Putamen (tissue), 1 donor: ENCODE measurements at places on chromosomes 13 and 19.

DNA sequence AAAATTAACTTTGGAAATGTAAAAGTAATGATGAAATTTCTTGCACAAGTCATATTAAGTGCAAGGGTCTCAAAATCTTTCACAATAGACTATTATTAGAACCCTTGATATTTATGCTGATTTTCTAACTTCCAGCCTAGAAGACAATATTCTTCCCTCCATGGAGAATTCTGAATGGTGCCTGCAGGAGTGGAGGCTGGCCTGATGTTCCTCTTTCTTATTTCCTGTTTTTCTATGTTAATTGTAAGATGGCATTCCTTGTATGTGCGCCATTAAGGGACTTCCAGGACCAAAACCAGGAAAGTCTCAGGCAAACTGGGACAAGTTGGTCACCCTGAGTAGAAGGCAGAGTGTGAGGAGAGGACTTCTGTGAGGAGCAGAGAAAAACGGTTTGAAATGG, 294.9 kb downstream of the DLEU7 start:
- DNase-seq, result no peak

DNA sequence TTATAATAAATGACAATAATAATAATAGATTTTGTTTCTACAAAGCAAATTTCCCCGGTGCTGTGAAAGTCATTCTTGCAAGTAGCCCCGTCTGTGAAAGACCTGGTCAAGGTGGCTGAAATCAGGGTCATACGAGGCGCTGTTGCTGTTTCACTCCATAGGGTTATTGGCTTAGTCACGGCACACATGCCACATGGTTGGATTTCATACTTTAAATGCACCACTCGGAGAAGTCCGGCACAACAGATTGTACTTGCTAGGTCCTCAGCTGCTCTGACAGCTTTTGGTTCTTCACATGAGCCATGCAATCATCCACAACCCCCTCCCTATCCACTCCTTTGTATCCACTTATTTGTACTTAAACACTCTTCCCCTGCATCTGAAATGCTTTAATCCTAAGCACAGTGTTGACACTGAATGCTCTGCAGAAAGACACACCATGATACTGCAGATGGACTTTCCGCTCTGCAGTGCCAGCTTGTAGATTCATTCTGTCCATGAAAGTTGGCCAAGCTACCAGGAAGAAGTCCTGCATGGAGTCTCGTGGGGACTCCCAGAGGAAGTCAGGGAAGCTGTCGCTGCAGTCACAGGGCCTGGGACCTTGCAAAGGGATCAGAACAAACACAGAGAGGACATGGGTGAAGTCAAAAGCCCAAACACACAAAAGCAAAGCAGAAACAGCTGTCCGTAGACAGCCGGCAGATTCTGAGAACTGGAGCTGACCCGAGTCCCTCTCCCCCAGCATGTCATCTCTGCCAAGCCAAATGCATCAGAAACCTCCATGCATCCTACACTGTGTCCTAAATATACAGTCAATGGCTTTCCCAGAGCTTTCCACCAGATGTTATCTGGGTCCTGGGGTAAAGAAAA, 124.6 kb downstream of the COL4A2 start:
- no peak for DNase-seq

DNA sequence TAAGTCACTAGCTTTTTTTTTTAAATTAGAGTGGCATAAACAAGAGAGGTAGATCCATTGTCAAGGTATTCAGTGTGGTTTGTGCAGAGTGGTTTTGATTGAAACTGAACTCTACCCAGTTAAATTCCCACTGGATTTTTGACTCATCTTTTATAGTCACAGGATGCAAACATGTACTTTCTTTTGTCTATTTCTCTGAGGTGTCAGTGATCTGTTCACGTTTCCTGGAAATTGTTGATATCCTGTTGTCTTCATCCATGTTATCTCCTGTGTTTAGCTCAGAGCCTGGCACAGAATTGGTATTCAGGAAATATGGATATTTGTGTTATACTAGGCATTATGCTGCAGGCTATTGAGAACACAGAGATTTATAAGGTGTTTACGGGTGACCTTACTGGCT, 119.7 kb downstream of the PCCA start:
- DNase-seq, result no peak

DNA sequence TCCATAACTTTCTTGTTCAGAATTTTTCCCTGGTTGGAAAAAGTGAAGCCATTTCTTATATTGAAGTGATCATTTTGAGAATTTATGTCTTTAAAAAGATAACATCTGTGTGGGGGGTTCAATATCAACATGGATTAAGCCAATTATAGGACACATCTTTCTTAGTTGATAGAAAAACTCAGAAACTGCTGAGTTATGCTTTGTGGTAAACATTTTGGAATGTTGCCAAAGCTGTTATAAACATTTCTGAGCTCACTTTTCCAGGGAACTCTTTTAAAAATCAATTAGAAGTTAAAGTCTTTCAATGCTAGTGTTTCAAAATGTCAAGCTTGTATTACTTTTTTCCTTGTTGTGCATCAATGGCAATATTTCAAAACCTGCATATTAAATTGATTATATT, 248.8 kb downstream of the DACH1 start:
- DNase-seq, result no peak

GRCh38 chr13:23767838-23768237, 121.4 kb downstream of the MIPEP start:
- DNase-seq, result no peak

DNA sequence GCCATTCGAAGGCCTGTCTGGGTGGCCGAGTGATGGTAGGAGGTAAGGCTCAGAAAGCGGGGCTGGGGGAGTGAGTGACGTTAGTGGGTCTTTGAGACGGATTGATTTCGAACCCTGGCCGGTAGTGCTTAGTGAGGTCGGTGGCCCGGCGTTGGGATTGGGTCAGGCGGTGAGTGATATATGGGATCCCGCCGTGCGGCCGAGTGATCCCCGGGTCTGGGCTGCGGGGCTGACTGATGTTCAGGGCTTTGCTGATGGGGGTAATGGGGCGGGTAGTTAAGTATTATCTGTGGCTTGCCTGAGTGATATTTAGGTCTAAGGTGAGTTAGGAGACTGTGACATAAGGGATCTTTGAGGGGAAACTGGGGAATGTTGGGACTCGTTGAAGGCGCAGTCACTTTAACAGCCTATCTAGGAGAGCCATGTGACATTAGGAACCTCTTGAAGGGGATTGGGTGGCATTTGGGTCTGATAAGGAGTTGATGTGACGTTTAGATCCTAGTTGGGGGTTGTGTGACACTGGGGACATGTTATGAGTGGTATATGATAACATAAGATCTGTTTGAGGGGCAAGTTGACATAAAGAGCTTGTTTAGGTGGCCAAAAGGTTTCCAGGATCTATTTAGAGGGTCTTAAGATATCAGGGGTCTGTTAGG, 543 bp downstream of the PSMC4 start:
- no peak for DNase-seq

GRCh38 chr19:3660493-3661219, 34.1 kb upstream of the CACTIN start:
- DNase-seq, result no peak
